Lower lobe of right lung (tissue), 2 donors: ENCODE measurements at places on chromosomes 5 and 9. TPM values are rescaled to one million over a fixed set of nuclear protein-coding genes. Genes with fewer than 3 reads are reported as not detected.

KIF3A gene
- total RNA-seq, result 10.8 TPM

FYB1 gene
- total RNA-seq, result 51.0 TPM

GRIA1 gene
- 10.3 TPM for total RNA-seq

NIPAL4 gene
- not detected for total RNA-seq

CNTNAP3 gene
- 7.4 TPM for total RNA-seq

DNA sequence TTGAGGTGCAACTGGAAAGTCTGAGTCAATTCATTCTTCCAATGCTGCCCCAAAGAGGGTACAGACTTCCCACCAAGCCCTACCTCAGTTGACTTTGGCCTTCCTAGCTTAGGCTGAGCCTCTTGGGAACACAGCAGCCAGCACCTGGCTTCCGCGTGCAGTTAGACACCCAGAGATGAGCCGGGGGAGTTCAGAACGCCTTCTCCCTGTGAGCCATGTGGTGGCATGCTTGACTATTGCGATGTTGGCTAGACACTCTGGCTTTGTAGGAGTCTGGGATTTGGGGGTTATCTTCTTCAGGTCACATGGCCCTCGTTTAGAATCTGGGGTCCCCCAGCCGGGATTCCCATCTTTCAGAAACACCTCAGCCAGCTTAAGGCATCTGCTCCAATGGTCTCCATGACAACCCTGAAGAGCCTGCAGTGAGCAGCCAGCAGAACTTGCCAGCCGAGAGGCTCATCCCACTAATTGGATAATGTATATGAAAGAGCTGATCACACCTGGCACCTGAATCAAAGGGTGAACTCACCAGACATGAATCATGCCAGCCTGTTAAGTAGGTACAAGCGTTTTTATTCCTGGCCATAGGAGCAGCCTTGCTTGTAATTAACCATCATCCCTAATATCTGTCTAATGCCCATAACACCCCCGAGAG lies 167.5 kb downstream of the SYK start:
- no peak for DNase-seq

DNA sequence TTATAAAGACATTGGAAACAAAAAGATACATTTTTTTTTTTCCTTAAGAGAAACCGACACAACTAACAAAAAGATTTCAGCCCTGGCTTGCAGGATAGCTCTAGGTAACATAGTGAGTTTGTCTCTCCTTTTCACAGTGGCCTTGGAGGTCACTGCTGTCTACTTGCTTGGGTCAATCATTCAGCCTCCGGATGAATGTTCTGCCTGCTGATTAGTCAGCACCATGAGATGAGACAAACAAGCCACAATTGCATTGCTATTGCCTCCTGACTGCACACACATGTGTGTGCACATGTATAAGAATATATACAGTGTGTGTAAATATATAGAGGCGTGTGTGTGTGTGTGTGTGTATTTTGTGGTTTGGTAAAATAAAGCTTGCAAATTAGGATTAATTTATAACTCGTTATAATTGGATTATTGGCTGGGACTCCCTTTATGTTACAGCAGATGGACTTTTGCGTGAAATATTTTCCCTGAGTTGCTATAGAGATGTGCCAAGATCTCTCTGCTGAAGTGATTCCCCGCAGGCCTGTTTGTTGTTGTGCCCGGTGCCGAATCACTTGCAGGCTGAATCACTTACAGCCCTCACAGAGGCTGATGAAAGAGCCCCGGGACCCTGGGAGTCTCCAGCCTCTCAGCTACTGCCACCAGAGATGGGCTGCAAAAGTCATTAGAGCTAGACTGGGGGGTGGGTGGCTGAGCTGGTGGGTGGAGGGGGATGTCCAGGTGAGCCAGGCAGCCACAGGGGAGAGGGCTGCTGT lies 161.2 kb downstream of the FGF18 start:
- DNase-seq, result no peak

DNA sequence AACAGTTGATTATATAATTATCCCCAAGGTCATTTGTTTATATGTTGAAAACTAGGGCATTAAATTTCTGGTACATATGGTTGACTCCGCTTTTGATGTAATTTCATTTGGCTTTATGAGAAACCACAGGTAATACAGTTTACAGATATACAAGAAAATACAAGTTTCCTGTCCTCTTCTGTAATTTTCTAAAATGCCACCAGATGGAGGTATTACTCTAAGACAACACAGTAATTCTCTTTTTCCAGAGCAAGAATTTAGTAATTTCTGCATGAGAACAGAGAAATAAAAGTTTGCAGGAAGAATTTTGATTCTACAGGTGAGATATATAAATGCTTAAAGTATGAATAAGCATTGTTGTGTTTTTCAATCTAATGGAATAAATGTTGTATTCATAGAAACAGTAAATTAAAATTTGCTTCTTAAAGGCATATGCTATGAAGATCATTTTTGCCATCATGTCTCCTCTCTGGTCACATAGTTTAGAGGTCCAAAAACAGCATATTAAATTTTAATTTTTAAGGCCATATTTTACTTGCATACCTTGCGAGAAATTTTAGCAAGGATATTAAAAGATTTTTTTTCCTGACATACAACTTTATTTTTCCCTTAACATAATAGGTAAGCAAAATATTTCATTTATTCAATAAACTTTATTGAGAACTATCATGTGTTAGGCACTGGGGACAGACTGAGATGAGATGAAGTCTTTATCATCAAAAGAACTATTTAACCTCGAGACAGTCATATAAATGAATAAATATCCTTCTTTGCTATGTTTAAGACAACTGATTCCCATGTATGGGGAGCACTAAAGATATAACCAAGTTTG lies 22.7 kb downstream of the CHD1 start:
- no peak for DNase-seq

DNA sequence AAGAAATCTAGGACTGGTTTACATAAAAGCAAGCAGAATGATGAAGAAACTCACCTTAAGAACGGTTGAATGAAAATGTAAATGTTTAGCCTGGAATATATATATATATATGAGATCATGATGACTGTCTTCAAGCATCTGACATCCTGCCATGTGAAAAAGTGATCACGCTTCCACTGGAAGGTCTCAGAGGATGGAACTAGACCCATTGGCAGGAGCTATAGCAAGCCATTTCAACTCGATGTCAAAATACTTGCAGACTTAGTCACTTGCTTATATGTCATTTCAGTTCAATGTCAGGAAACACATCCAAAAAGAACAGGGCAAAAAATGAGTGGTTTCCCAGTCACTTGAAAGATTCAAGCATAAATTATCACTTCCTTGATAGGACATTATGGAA lies 22.2 kb upstream of the TMEM161B start:
- no peak for DNase-seq

- DNase-seq, result peak; percentile 4
These were observed 259.9 kb downstream of the GADD45G start for GRCh38 chr9:89864731-89865130.

- no peak for DNase-seq
These were observed 78.8 kb downstream of the SPTLC1 start for GRCh38 chr9:92036411-92036746.

GRCh38 chr5:119630752-119631440 lies 1.5 kb downstream of the FAM170A start:
- no peak for DNase-seq

DNA sequence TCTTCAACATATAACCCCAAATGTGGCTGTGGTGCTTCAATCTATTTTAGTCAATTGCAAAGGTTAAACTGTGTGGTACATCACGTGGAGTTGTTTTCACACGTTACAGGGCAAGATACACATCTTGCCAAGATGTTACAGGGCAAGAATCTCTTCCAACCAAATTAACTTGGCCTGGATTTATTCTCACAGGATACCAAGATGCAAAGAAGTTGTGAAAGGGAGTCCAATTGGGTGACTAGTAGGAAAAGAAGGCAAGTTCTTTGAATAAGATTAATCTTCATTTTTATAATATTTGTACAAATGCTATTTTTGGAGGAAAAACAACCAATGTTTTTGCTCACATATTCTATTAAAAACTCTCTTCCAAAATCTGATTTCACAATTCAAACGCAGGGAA lies 4.8 kb upstream of the IFNA8 start:
- DNase-seq, result no peak

- DNase-seq, result no peak
These were observed 52.2 kb upstream of the ANGPTL2 start for GRCh38 chr9:127174386-127175318.
